ENCODE measurements at places on chromosomes 16 and 17.

DNA sequence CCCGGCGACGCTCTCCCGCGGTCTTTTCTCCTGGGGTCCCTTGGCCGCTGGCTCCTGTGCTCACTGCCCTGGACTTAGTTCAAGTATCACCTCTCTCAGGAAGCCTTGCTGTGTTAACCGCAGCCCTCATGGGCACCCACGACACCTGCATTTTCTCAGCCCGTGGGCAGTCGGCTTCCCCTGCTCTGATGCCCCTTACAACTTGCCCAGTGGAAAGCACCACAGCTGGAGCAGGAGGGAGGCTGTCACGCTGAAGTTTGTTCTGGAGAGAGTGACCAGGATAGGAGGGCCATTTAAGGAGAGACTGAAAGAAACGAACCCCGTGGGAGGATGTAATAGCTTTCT lies 395 bp downstream of the STXBP4 start:
- no peak for DNase-seq

DNA sequence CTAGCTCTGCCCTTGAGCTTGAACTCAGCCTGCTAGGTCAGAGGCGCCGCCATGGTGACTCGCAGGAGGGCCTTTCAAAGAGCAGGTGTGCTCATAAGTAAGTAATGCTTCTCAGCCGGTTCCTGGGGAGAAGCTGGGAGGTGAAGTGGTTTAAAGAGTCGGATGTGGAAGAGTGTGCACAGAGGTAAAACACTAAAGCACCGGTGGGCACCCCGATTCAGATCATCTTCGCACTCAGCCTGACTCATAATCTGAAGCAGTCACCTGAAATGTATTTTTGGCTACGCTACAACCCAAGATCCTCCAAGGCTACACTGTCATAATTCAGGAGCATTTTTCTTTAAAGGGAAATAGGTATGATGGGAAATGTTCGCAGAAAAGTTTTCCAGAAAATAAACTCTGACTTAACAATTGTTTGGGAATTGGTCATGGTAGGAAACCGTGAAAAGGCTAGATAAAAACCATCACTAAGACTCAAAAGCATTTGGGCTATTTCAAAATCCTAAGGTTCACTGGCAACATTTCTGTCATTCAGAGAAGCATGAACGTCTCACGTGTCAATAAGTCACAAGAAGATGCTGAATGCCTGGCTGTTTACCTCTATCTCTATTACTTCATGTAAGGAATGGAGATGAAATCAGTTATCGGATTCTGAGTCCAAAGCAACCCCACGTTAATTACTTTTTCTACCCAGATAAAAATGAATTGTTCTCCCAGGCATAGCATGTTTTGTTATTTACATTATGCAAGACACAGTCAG lies 17.8 kb downstream of the CDH8 start:
- no peak for DNase-seq

GRCh38 chr16:566475-567372 lies at the start of gene NHLRC4:
TSS of gene NHLRC4 (plus strand) at chr16:567005. CDS start at chr16:568048, 1,043 bp downstream.
- peak; percentile 40 for DNase-seq

GRCh38 chr17:7587420-7588151 lies 2.3 kb downstream of the SOX15 start:
- DNase-seq = no peak

Measured in stimulated activated CD4-positive, alpha-beta T cell treated with anti-CD3 and anti-CD28 coated beads, Interleukin-15, amount 100 ng/mL, for 48 hours (primary cell).